ENCODE measurements at places on chromosomes 2 and 18. TPM values are rescaled to one million over a fixed set of nuclear protein-coding genes. Genes with fewer than 3 reads are reported as not detected.

Gene ANKRD30B
- total RNA-seq, result 0.51 TPM

Gene IL18RAP
- not detected for total RNA-seq

Gene MAP3K19
- total RNA-seq, result not detected

Gene PSD4
- total RNA-seq, result 46.6 TPM

Gene ARHGAP15
- total RNA-seq, result not detected

Gene KIF1A
- total RNA-seq, result 0.40 TPM

Gene BMP10
- total RNA-seq, result not detected

Gene IHH
- total RNA-seq, result 0.07 TPM

DNA sequence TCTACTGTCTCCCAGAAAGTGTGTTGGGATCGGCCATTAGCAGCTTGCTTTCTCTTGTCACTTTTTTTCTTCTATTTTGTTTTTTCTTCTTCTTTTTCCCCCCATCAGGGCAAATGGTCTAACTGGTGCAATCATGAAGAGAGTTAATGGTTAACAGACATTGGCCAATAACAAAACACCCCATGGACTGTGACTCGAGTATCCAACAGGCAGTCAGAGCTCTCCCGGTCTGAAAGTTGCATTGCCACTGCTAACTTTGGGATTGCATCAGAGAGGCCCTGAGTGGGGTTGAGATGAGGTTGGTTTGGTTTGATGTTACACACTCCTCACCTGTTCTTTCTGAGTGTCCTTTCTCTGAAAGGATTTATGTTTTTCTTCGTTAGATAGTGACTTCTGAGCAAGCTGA lies 12.9 kb upstream of the SNORC start:
- no peak for DNase-seq
- H3K4me3 ChIP-seq, result no peak overlapping the region
- H3K27me3 ChIP-seq, result no peaks in the 10 kb centered on the region

GRCh38 chr2:171447675-171448074 lies 13.6 kb downstream of the DCAF17 start:
- no peak overlapping the region for H3K27ac ChIP-seq
- H3K36me3 ChIP-seq, result peaks cover 12% of the 10 kb centered on the region

DNA sequence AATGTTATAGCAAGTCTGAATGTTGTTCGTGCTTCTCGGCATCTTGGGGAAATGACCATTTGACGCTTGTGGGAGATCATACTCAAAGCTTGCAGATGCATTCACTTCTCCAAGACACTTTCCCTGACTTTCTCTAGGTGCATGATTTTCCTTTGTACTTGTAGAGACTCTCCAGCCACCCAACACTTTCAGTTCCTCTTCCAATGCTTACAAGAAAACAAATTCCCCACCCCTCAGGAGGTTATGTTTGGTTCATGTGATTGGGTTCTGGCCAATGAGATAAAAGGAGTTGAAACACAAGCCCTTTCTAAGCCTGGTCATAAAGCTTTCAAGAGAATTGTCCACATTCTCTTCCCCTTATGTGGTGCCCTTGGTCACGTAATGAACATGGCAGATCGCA lies 156.3 kb downstream of the EPHA4 start:
- no peaks in the 10 kb centered on the region for H3K4me1 ChIP-seq
- H3K4me3 ChIP-seq, result no peak overlapping the region
- no peak for DNase-seq
- no peak overlapping the region for H3K27ac ChIP-seq

- H3K27me3 ChIP-seq, result no peaks in the 10 kb centered on the region
- DNase-seq, result peak; percentile 56
- no peak overlapping the region for H3K27ac ChIP-seq
- H3K36me3 ChIP-seq, result no peaks in the 10 kb centered on the region
- no peak overlapping the region for H3K4me3 ChIP-seq
Measured at GRCh38 chr2:14569294-14569693, 63.2 kb upstream of the LRATD1 start.

DNA sequence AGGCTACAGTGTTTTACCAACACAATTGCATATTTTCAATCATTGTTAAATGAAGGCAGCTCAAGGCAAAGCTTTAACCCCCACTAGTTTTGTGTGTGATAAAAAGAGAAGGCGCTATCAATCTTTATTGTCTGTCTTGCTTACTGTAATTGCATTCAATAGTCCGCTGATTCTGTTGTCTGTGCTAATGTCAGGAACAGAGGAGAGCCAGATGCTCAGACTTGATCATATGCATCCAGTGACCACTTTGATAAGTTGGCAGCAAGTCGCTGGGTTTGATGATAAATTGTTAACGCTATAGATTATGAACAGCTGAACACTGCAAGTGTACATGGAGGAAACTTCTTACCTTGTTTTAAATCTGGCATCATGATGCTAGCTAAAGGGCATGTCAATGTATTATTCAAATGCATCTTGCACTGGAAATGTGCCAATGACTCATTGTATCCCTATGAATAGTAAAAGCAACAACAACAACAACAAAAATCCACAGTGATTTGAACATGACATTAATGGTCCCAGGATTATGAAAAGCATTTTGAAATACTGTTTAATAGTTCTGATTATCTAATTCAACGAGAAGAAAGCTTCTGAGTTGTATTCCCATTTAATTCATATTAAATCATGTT lies 423.5 kb upstream of the FANCL start:
- DNase-seq, result no peak
- no peaks in the 10 kb centered on the region for H3K4me1 ChIP-seq
- H3K36me3 ChIP-seq, result no peaks in the 10 kb centered on the region
- no peak overlapping the region for H3K4me3 ChIP-seq
- no peak overlapping the region for H3K27ac ChIP-seq

- no peaks in the 10 kb centered on the region for H3K4me1 ChIP-seq
- no peak for DNase-seq
- no peak overlapping the region for H3K4me3 ChIP-seq
- H3K27me3 ChIP-seq, result no peaks in the 10 kb centered on the region
- no peak overlapping the region for H3K27ac ChIP-seq
Measured at GRCh38 chr18:59646228-59646962, 50.8 kb downstream of the CCBE1 start.

- no peaks in the 10 kb centered on the region for H3K27me3 ChIP-seq
- H3K27ac ChIP-seq, result no peak overlapping the region
- H3K36me3 ChIP-seq, result no peaks in the 10 kb centered on the region
- DNase-seq, result peak; percentile 75
Measured at GRCh38 chr18:74196220-74197119, 48.1 kb downstream of the TIMM21 start.

DNA sequence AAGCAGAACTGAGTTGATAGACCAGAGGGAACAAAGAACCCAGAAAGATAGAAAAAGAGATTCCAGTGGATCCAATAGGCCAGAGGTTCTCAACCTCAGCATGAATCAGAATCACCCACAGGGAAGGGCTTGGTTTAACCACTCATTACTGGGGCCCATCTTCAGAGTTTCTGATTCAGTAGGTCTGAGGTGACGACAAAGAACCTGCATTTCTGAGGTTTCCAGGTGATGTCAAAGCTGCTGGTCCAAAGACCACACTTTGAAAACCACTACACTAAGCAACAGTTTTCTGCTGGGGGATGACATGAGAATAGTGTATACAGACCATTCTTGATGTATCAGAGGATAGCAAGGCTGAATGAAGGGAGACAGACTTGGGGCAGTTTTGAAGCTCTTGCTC lies 296.9 kb upstream of the STON1 start:
- H3K36me3 ChIP-seq, result no peaks in the 10 kb centered on the region
- no peak overlapping the region for H3K4me3 ChIP-seq
- no peaks in the 10 kb centered on the region for H3K4me1 ChIP-seq

DNA sequence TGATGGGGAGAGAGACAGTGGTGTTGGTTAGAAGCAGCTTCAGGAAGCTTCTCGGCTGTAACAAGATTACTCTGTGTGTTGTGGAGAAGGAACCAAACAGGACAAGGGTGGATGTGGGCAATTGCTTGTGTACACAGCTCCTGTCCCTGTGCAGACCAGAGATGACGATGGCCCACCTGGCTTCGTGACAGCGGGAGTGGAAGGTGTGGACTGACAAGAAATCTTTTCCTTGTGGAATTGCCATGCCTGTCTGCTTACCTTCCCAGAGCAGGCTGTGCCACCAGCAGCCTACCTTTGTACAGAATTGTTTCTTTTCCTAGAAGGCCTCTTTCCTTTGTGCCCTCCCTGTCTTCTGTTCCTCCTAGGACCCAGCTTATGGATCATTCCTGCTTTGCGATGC lies 93.8 kb downstream of the ITGB1BP1 start:
- peaks cover 35% of the 10 kb centered on the region for H3K36me3 ChIP-seq
- no peak overlapping the region for H3K27ac ChIP-seq

GRCh38 chr2:21411741-21412140 lies 288.0 kb downstream of the TDRD15 start:
- H3K36me3 ChIP-seq, result no peaks in the 10 kb centered on the region
- DNase-seq, result no peak
- no peaks in the 10 kb centered on the region for H3K4me1 ChIP-seq
- H3K27me3 ChIP-seq, result no peaks in the 10 kb centered on the region
- H3K4me3 ChIP-seq, result no peak overlapping the region

GRCh38 chr2:68088940-68089339 lies 26.1 kb upstream of the C1D start:
- H3K4me1 ChIP-seq, result no peaks in the 10 kb centered on the region
- H3K4me3 ChIP-seq, result no peak overlapping the region
- peak; percentile 11 for DNase-seq
- no peaks in the 10 kb centered on the region for H3K27me3 ChIP-seq
- H3K27ac ChIP-seq, result no peak overlapping the region
- H3K36me3 ChIP-seq, result no peaks in the 10 kb centered on the region

GRCh38 chr2:156490466-156490840 lies 54.3 kb downstream of the GPD2 start:
- H3K4me1 ChIP-seq, result peaks cover 32% of the 10 kb centered on the region
- H3K36me3 ChIP-seq, result no peaks in the 10 kb centered on the region
- H3K4me3 ChIP-seq, result no peak overlapping the region
- H3K27me3 ChIP-seq, result no peaks in the 10 kb centered on the region
- no peak for DNase-seq

DNA sequence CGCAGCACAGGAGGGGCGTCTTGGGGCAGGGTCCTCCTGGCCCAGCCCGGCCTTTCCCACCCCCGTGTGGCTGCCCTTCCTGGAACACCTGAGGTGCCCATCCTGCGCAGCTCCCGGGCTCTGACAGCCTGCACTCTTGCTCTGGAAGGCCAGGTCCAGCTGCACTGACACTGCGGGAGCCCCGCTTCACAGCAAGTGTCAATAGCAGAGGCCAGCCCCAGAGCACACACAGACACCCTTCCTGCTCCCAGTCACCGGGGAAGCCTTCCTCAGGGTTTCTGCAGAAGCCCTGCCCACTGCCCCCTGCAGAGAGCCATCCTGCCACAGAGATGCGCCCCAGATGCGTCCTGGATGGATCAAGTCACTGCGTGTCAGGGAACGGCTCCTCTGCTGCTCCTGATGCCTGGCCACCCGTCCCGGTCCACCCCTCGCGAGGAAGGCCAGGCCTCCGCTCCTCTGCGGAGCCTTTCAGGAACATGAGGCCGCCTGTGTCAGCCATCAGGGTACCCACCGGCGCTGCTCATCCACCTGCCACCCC lies 519.2 kb upstream of the MYT1L start:
- no peaks in the 10 kb centered on the region for H3K4me1 ChIP-seq
- DNase-seq, result no peak
- no peak overlapping the region for H3K27ac ChIP-seq
- no peaks in the 10 kb centered on the region for H3K36me3 ChIP-seq

- no peaks in the 10 kb centered on the region for H3K4me1 ChIP-seq
- H3K36me3 ChIP-seq, result no peaks in the 10 kb centered on the region
- peaks cover 28% of the 10 kb centered on the region for H3K27me3 ChIP-seq
- peak; percentile 34 for DNase-seq
Measured at GRCh38 chr2:20992201-20992711, 51.6 kb downstream of the APOB start.

DNA sequence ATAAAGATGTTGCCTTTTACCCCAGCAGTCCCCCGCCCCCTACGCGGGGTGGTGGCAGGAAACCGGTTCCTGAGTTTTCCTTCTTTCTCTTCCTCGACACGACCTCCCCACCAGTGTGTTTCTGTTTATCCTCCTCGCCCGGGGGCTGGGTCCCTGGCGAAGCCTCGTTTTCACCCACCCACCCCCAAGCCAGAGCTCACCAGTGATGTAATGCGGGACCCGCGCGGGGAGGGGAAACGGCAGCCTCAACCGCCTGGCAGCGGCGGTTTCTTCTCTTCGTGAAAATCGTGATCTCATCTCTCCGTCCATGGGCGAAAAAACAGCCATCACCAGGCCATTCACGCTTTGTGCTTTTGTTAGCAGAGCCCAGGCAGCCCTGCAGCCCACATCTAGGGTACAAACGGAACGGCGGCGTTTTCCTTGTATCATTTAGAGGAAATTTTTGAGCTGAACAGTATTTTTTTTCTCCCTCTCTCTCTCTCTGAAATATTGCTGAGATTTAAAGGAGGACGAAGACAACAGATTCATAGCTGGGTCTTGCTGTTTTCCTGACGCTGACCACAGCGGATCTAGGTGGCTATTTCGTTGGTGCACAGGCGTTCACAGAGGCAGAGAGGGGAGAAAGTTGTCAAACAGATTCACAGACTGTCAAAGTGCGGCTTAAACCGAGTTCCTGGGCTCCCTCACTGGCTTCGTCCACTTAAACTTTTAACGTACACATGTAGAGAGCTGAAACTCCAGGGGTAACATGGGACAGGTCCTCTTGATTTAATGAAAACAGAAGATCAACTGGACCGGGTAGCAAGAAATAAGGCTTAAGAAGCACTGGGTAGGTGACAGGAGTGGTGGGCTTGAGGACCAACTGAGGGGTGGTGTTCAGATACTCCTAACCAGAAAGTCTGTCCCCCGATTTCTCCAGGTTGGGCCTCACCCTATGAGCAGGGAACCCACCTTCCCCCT lies 21.9 kb upstream of the PAX3 start:
- no peak for DNase-seq
- H3K27me3 ChIP-seq, result peaks cover 45% of the 10 kb centered on the region
- no peak overlapping the region for H3K4me3 ChIP-seq
- H3K36me3 ChIP-seq, result no peaks in the 10 kb centered on the region
- peaks cover 6% of the 10 kb centered on the region for H3K4me1 ChIP-seq
- no peak overlapping the region for H3K27ac ChIP-seq
